ENCODE measurements at places on chromosomes 13 and 19.

- no peak for DNase-seq
Measured at GRCh38 chr13:40063703-40064102, 408.2 kb downstream of the COG6 start.

DNA sequence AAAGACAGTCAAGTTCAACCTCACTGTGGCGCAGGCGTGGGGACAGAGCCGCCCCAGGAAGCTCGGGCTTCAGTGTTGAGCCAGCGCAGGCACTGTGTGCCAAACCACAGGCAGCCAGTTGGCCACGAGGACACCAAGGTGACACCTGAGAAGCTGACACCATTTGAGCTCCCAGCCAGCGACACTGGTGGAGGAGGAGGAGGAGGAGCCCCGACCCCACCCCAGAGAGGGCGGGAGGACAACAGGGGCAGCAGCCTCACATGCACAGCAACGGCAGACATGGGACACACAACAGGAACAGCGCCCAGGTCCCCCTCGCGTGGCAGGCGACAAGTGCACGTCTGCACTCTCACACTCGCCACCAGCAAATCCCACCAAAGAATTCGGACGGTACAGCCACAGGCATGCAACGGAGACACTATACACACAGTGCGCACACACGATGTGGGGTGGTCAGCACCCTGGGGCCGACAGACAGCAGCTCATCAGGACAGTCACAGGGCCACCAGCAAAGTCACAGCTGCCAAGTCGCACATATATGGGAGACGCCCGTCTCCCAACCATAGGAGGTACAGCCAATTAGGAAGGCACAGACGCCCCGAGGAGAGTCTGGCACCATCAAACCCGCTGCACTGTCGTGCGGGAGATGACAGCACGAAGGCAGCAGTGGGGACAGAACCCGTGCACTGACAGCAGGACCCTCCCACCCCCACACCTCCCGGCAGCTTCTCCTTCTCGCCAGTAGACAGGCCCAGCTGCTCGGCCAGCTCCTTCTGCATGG, 3.4 kb downstream of the EIF3G start:
- DNase-seq: peak; percentile 22

DNA sequence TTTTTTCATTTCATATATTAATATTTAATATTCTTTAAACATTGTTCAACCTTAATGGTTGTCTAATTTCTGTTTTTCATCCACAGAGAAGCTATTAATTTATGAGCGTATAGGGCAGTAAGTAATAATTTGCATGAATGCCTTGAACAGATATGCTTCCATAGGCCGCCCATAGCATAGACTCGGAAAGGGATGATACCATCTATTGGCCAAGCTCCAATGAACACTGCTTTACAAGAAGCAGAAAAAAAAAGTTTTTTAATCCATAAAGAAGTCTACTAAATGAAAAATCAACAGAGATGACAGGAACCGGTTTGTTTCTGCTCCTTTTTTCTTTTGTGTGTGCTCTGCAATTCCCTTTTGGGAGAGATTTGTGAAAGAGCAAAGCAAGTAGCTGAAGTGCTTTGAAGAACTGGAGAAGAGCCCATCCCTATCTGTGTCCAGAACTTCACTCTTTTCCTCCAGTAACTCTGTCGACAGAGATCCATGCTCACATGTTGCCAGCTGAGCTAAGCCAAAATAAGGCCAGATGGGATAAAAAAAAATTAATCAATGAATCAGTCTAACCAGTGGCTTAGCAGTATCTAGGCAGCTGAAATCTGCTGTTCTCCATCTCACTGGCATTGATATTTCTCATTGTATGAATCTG, 215.9 kb upstream of the SOX21 start:
- no peak for DNase-seq

DNA sequence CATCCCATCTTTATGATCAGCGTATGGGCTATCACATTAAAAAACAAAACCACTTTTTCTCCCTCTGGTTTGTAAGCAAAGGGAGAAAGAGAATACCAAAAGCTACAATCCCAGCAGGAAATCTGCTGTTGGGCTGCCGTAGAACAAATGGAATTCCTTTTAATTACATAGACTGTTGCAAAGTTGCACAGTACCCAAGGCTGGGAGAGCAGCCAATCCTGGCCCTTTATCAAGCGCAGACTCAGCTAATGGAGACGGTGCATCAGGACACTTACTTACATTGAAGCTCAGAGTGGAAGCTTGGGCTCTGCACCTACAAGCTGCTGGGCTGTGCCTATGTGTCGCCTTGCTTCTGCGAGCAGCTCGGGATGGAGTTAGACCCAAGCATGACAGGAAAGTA, 15.2 kb downstream of the CCNA1 start:
- no peak for DNase-seq

GRCh38 chr13:42331009-42331408, 59.1 kb downstream of the AKAP11 start:
- no peak for DNase-seq

DNA sequence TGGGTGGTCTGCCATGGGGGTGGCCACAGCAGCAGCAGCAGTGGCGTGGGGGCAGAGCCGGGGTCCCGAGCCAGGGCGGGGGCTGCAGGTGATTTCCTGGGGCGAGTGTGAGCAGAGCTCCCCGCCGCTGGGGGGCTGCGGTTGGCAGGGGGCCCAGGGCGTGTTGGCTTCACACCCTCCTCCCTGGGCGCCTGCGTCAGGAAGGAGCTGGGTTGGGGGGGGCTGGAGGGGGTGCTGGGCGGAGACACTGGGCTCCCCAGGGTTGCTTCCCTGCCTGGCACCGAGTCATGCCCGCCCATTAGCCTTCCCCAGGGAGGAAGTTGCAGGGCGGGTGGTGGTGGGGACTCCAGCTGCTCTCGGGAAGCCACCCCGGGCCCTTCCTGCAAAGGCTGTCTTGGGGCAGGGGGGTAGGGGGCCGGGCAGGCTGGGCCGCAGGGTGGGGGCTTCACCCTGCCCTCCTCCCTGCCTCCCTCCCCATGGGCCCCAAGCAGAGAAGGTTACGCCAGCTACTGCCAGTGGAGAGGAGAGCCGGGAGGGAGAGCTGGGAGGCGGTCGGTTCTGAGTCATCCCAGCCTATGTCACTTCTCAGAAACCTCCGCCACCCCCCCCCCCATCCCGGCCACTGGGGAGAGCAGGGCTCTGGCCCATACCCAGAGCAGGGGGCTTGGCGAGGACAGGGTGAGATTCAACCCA, 4.6 kb downstream of the MIDN start:
- DNase-seq: peak; percentile 70
